ENCODE measurements at places on chromosomes 7 and 10. TPM values are rescaled to one million over a fixed set of nuclear protein-coding genes. Genes with fewer than 3 reads are reported as not detected.

ARMC3 gene
- not detected for total RNA-seq

- H3K36me3 ChIP-seq: no peaks in the 10 kb centered on the region
- H3K27ac ChIP-seq: no peak overlapping the region
- H3K4me3 ChIP-seq: no peak overlapping the region
- no peak for DNase-seq
These were observed 16.6 kb upstream of the FAM170B start for GRCh38 chr10:49150426-49150825.

CYP3A7 gene
- 6.4 TPM for total RNA-seq

- DNase-seq: no peak
- H3K27me3 ChIP-seq: no peaks in the 10 kb centered on the region
- no peak overlapping the region for H3K27ac ChIP-seq
- no peaks in the 10 kb centered on the region for H3K4me1 ChIP-seq
- H3K4me3 ChIP-seq: no peak overlapping the region
These were observed 112.3 kb downstream of the VWC2 start for GRCh38 chr7:49885593-49886285.

DNA sequence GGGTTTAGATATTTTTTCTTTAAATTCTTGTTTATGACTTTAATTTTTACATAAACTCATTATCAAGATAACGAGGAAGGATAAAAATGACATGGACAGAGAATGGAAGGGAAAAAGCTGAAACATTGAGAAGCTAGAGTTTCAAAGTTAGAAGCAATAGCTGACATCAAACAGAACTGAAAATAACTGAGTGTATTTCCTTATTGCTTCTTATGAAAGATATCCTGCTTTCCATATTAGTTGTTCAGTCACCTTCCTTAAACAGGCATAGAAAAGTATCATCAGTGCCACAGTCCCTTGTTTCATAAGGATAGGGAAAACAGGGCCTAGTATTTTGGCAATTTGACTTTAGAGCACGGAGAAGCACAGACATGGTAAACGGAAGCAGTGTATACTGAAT, 460.5 kb upstream of the GHITM start:
- H3K36me3 ChIP-seq: no peaks in the 10 kb centered on the region
- no peak for DNase-seq
- H3K4me3 ChIP-seq: no peak overlapping the region
- H3K27ac ChIP-seq: no peak overlapping the region
- H3K4me1 ChIP-seq: no peaks in the 10 kb centered on the region

GRCh38 chr10:5684971-5685763, 529 bp downstream of the TASOR2 start:
- DNase-seq: peak; percentile 53
- H3K4me3 ChIP-seq: peak overlapping the region; percentile 89
- H3K27me3 ChIP-seq: no peaks in the 10 kb centered on the region
- no peaks in the 10 kb centered on the region for H3K36me3 ChIP-seq

- H3K27ac ChIP-seq: no peak overlapping the region
- H3K36me3 ChIP-seq: no peaks in the 10 kb centered on the region
- no peaks in the 10 kb centered on the region for H3K27me3 ChIP-seq
- DNase-seq: peak; percentile 2
- no peaks in the 10 kb centered on the region for H3K4me1 ChIP-seq
- no peak overlapping the region for H3K4me3 ChIP-seq
These were observed 462.8 kb upstream of the ZWINT start for GRCh38 chr10:56823849-56824248.

GRCh38 chr7:76050545-76050944, 2.6 kb downstream of the MDH2 start:
- no peaks in the 10 kb centered on the region for H3K27me3 ChIP-seq
- no peak overlapping the region for H3K27ac ChIP-seq
- no peak for DNase-seq
- H3K4me1 ChIP-seq: peaks cover 64% of the 10 kb centered on the region
- H3K4me3 ChIP-seq: no peak overlapping the region
- peaks cover 8% of the 10 kb centered on the region for H3K36me3 ChIP-seq

GRCh38 chr7:28349637-28350036, 62.7 kb upstream of the CREB5 start:
- no peaks in the 10 kb centered on the region for H3K36me3 ChIP-seq
- no peak overlapping the region for H3K27ac ChIP-seq
- peak; percentile 15 for DNase-seq

- peak overlapping the region; percentile 99 for H3K27ac ChIP-seq
- DNase-seq: peak; percentile 25
- no peaks in the 10 kb centered on the region for H3K27me3 ChIP-seq
These were observed 676 bp downstream of the TCAF1 start for GRCh38 chr7:143901332-143901667.

RBP4 gene
- 642 TPM for total RNA-seq

CALY gene
- total RNA-seq: not detected

GRCh38 chr10:84845628-84846261, 517.4 kb downstream of the CCSER2 start:
- DNase-seq: peak; percentile 35
- H3K27me3 ChIP-seq: no peaks in the 10 kb centered on the region
- H3K4me1 ChIP-seq: no peaks in the 10 kb centered on the region
- H3K4me3 ChIP-seq: no peak overlapping the region
- H3K27ac ChIP-seq: no peak overlapping the region

DNA sequence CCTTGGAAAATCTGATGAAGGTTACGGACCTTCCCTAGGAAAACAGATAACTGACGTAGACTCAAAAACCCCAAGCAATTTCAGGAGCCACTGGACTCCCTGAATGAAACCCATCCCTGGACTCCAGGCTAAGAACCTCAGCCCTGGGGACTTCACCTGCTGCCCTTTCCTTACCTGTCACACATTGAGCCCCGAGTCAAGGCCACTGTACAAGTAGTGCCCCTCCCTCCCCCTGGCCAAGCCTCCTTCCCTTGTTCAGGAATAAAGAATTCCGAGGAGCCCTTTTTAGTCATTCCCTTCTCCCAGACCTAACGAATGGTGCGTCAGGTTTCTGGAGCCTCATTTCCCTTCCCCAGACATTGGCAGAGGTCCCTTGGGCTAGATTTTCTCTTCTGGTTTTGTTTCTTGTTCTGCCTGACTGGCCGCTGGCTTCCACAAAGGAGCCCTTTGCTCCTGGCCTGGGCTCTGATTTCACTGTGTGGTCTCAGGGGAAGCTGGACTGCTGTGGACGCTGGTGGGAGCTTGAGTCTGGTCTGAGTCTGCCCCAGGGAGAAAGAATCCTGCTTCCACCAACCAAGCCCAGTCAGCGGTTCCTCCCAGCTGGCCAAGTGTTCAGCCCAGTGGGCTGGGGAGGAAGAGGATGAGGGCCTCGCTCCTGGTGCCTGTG, 31.7 kb downstream of the ZNF775 start:
- DNase-seq: no peak
- H3K4me3 ChIP-seq: no peak overlapping the region
- no peaks in the 10 kb centered on the region for H3K36me3 ChIP-seq
- H3K27ac ChIP-seq: no peak overlapping the region
- H3K27me3 ChIP-seq: no peaks in the 10 kb centered on the region
- H3K4me1 ChIP-seq: peaks cover 51% of the 10 kb centered on the region

DNA sequence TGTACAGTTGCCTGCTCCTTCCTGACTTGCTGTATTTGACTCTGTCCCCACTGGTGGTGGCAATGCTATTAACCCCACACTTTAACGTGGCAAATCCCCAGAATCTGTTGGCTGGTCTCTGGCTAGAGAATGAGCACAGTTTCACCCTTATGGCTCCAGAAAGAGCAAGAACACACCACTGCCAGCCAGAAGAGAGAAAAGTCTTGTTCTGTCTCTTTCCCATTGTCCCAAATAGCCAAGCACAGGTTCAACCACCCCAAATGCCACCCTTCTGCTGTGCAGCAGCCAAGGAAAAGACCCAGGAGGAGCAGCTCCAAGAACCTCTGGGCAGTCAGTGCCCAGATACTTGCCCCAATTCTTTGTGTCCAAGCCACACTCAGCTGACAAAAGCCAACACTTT, 11.3 kb downstream of the SLC16A9 start:
- no peak for DNase-seq
- H3K4me1 ChIP-seq: peaks cover 16% of the 10 kb centered on the region
- no peak overlapping the region for H3K4me3 ChIP-seq
- H3K36me3 ChIP-seq: no peaks in the 10 kb centered on the region

GRM3 gene
- total RNA-seq: not detected

DNA sequence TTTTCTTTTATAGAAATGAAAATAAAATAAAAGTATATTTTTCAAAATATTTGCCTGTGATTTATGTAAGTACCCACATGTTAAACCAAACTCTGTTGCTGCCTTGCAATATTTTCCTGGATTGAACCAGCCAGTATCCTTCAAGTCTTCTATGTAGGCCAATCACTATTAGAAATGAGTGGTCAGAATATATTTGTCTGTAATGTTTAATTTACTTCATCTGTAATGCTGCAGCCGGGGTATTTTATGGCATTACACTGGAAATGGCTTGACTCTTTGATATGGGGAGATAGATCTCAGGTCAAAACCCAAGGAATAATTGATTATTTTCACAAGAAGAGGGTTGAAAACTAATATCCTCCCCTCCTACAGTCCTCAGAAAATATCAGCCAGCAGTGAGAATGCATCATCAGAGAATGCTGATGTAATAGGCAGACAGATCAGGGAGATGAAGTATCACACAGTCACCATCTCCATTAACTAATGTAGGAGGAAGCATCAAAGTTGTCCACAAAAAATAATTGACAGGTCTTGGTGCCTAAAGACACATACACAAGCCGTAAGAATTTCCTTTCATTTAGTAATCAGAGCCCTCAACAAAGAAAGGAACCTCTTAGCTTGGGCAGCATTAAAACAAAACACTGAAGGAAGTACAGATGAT, 82.5 kb downstream of the VWDE start:
- no peak for DNase-seq
- H3K4me1 ChIP-seq: no peaks in the 10 kb centered on the region
- no peak overlapping the region for H3K27ac ChIP-seq
- no peaks in the 10 kb centered on the region for H3K27me3 ChIP-seq
- H3K4me3 ChIP-seq: no peak overlapping the region

NRCAM gene
- 0.31 TPM for total RNA-seq

DNA sequence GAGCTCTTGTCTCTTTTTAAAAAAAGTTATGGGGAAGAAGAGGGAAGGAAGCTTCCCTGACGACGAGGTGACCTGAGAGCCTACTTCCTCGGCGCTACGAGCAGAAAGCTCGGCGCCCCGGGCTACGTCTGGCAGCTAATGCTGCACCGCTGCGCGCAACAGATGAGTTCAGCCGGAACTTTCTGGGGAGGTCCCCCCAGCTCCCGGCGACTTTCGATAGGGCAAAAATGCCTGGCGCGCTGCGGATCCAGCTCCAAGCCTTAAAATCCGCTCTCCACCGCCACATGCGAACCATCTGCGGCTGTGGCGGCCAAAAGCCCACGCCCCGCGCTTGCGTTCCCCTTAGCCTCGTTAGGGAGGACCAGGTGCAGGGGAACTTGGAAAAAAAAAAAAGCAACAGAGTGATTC, 621 bp downstream of the P4HA1 start:
- H3K4me1 ChIP-seq: peaks cover 36% of the 10 kb centered on the region
- H3K27me3 ChIP-seq: no peaks in the 10 kb centered on the region
- H3K4me3 ChIP-seq: peak overlapping the region; percentile 97
- no peak for DNase-seq

GRCh38 chr7:84502239-84502638, 307.6 kb upstream of the SEMA3A start:
- H3K36me3 ChIP-seq: no peaks in the 10 kb centered on the region
- no peaks in the 10 kb centered on the region for H3K27me3 ChIP-seq
- H3K4me1 ChIP-seq: no peaks in the 10 kb centered on the region

DNA sequence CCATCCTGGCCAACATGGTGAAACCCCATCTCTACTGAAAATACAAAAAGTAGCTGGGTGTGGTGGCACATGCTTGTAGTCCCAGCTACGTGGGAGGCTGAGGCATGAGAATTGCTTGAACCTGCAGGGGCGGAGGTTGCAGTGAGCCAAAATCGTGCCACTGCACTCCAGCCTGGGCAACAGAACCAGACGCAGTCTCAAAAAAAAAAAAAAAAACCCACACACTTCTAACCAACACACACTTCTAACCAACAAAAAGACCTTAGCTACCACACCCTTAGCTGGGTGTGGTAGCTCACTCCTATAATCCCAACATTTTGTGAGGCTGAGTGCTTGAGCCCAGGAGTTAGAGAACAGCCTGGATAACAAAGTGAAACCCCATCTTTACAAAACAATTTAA, 33.9 kb upstream of the SPOCK2 start:
- H3K36me3 ChIP-seq: 0 out of 2 replicates have a peak, but pooled peaks cover 3% of the 10 kb centered on the region
- H3K4me1 ChIP-seq: no peaks in the 10 kb centered on the region
- no peak overlapping the region for H3K4me3 ChIP-seq
- H3K27ac ChIP-seq: no peak overlapping the region
- no peak for DNase-seq

DNA sequence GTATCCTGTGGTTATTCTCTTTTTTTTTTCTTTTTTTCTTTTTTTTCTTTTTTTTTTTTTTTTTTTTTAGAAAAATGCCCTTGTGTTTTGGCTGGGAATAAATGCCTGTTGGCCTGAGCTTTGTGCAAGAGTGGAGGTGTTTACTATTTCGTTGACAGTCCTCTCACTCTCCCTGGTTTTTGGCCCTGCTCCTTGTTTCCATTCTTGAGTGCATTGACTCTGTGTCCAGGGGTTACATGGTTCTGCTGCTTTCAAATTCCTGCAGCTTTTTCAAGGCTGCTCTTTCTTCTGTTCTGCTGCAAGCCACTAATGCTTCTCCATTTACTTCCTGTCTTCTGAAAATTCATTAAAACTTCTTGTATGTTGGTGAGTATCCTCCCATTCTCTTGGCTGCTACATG, 59.7 kb upstream of the TBX20 start:
- DNase-seq: no peak
- H3K4me3 ChIP-seq: no peak overlapping the region
- no peaks in the 10 kb centered on the region for H3K27me3 ChIP-seq
- no peaks in the 10 kb centered on the region for H3K36me3 ChIP-seq

DNA sequence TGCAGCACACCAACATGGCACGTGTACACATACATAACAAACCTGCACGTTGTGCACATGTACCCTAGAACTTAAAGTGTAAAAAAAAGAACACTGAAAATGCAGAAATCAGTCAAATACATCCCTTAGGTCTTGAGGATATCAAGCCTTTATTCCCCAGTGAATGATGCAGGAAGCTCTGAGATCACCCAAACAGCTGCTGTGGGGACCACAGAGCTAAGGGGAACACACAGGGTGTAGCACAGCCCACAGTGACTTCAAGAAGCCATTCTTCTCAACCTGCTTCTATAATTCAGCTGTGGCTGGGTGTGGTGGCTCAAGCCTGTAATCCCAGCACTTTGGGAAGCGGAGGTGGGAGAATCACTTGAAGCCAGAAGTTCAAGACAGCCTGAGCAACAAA, 314.9 kb downstream of the CALN1 start:
- no peaks in the 10 kb centered on the region for H3K4me1 ChIP-seq
- no peaks in the 10 kb centered on the region for H3K27me3 ChIP-seq
- H3K36me3 ChIP-seq: no peaks in the 10 kb centered on the region
- no peak for DNase-seq

- peaks cover 35% of the 10 kb centered on the region for H3K4me1 ChIP-seq
- H3K27me3 ChIP-seq: no peaks in the 10 kb centered on the region
- H3K4me3 ChIP-seq: no peak overlapping the region
- H3K36me3 ChIP-seq: no peaks in the 10 kb centered on the region
- DNase-seq: no peak
- no peak overlapping the region for H3K27ac ChIP-seq
These were observed 11.7 kb upstream of the PRDX3 start for GRCh38 chr10:119190353-119190752.

GRCh38 chr10:50407076-50407801, 155.9 kb upstream of the ASAH2 start:
- DNase-seq: no peak
- no peaks in the 10 kb centered on the region for H3K27me3 ChIP-seq
- H3K4me3 ChIP-seq: no peak overlapping the region
- H3K36me3 ChIP-seq: no peaks in the 10 kb centered on the region
- H3K27ac ChIP-seq: no peak overlapping the region

Data from HepG2 (cell line).